NCI-H1694 treated with DMSO at 0.1 percent for 48 hours (cell line): ENCODE measurements at places on chromosomes 11 and 22.

DNA sequence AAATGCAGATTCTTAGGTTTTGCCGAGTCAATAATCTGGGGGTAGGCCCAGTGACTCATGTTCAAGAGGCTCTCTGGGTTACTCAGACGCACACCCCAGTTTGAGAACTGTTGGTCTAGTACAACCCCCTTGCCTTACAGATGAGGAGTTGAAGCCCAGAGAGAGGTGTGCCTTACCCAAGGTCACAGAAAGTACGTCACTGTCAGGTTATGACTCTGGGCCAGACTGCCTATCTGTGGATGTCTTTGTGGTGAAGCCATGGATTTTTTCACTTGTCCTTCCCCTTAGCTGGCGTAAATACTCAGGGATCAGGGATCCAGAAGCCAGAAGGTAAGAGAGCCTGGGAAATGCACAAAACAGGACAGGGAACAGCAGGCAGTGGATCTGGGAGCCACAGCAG lies 25.2 kb upstream of the NECTIN1 start:
- no peak for DNase-seq

DNA sequence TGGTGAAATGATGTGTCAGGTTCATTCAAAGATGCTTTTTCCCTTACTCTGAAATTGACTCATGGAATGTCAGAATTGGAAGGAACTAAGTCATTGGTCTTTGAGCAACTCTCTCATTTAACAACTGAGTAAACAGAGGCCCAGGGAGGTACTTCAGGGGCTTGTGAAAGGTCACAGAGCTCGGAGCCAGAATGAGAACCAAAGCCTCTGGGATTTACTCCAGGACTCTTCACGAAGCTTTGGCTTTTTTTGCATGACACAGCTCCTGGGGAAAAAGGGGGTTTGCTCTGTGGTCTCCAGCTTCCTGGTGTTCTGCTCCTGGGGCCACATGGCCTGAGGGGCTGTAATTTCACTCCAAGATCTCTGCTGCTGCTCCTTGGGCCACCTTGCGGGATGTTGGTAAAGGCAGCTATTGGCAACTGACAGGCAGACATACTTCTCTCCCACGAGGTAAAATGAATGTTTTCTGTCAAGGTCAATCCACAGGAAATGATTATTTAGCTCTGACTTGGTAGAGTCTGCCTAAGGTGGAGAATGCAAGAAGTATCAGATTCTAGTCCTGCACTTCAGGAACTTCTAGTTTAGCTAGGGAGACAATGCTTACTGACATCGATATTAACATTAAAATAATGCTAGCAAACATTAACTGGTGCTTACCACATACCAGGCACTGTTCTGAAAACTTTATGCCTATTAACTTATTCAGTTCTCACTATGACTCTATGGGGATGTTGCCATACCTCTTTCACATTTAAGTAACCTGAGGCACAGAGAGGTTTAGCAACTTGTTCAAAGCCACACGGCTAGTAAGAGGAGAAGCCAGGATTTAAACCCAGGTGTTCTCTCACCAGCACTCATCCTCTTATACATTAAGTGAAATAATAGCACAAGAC lies 16.1 kb downstream of the PKNOX2 start:
- no peak for DNase-seq

GRCh38 chr11:1523077-1523476 lies 36.5 kb upstream of the MOB2 start:
- no peak for DNase-seq

DNA sequence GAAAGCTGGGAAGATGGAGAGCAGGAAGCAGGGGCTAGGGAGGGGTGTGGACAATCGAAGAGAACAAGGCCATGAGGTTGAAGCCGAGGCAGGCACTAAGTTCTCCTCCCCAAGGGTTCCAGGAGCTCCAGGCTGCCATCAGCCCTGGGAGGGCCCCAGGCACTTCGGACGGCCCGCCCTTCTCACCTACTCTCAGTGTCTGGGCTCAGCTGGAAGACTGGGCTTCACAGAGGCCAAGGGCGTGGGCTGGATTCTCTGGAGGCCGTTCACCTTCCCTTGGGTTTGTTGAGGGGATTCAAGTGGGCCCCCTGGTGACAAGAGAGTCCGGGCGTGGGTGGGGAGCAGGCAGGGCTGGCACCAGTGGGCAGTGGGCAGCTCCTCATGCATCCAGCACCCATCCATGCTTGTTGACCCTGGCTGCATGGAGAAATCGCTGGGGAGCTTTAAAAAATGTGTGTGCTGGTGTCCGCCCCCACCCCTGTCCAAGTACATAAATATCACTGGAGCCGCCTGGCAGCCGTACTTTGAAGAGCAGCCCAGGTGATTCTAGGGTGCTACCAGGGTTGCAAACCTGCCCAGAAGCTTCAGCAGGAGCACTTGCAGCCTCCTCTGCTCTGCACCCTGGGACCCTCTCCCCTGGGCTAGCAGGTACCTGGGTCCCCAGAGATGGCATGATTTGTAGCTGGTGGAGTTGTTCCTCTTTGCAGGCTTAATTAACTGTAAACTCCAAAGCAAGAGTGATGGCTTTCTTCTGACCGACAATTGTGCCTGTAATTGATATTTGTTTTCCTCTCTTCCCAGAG lies 74.3 kb downstream of the RTL6 start:
- DNase-seq, result no peak

DNA sequence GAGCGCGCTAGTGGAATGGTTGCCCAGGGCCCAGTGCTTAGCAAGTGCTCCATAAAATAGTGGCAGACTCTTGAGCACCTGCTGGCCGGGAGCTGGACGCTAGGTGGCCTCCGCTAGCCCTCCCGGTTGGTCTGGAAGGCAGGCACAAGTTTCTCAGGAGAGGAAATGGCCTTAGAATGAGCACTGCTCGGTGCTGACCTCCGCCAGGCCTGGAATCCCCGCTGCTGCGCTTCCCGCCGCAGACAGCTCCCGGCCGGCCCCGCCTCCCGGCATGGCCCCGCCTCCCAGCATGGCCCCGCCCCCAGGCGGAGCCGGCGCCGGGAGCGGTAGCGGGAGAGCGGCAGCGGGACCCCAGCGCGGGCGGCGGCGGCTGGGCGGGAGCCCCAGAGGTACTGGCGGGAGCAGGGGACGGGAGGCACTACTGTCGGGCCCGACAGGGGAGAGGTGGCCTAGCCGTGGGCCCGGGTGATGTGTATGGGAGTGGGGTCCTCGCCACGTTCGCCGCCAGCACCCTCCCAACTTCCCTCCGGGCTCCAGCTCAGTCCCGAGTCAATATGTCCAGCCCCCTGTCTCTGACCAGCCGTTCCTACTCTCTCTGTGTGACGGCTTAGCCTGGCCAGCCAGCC lies at the start of gene SIPA1:
SIPA1 (plus strand) TSS at position 308 of the 626 bp plus-strand sequence. CDS start 2,821 bp downstream, outside the sequence.
- no peak for DNase-seq

- no peak for DNase-seq
Observed at GRCh38 chr11:119181677-119182412, 3.4 kb upstream of the NHERF4 start.

DNA sequence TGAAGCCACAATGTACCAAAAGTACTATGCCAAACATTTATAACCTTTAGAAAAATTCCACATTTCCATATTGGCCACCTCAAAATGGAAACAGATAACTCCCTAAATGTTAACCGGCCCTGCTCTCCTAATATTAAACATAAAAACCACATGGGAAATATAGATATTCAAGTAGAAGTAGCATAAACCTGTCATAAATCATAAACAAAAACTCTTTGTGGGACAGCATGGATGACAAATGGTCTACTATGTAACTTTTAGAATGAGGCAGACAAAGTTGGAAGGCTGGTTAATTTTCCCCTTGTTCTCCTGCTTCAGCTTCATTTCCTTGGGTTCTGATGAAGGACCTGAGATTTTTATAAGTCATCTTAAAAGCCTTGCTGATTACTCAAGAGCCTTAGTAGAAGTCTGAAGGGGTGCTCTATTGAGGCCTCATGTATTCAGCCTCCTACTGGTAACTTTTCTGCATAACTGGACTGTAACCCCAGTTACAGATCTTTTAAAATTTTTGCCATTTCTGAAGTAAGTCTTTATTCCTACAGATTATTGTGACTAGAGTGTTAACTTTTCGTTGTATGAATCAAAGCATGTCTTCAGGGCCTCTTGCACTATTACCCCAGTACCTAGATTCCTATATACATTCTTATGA lies 116.4 kb downstream of the STIM1 start:
- DNase-seq, result no peak

- DNase-seq, result no peak
Observed at GRCh38 chr11:5831196-5831829, 10.4 kb downstream of the OR52E6 start.

DNA sequence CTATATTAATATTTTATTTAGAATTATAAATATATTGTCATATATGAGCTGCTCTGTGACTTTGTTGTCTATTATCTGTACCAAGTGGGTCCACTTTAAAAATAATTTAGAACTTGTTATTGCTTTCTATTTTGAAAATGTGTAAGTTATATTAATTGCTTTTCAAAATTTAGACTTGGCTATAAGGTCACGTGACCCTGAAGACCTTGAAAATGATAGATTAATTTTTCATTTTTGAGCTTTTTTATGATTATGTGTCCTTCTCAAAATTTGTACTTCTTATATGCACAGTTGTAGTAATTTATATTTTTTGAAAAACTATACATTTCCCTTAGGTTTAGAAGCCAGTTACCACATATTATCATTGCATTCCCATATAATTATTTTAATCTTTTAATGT lies 697.0 kb upstream of the ANO5 start:
- DNase-seq, result no peak

DNA sequence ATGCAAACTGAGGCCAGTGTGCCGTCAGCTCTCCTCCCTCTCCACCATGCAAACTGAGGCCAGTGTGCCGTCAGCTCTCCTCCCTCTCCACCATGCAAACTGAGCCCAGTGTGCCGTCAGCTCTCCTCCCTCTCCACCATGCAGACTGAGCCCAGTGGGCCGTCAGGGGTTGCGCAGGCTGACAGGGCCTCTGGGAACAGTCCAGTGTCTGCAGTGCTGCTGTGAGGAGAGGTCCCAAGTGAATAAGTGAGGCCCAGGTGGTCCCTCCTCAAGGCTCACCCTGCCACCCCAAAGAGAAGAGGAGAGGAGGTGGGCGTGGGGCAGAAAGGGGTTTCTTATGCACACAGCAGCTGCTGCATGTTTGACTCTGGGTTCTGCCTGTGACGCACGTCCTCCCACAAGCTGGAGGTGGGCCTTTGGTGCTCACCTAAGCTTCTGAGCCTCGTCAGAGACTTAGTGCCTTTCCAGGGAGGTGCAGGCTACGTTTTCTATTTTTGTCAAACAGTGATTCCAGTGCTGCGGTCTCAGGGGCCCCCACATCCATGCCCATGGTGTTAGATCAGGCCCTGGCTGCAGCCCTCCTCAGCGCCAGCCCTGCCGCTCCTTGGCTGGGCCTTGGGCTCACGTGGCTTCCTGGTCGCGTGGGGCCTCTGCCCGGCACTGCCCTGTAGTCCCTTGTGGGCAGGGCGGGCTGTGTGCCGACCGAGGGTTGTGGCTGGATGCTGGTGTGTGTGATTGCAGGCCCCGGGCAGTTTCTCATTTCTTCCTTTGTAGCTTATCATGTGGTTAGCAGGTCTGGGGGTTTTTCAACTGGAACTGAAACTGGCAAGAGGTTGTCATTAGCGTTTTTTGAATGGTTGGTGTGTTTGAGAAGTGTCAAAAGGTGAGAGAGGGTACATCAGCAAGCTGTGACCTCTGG lies 7.1 kb downstream of the TPCN2 start:
- no peak for DNase-seq

- no peak for DNase-seq
Observed at GRCh38 chr11:27061461-27061821, 20.8 kb downstream of the BBOX1 start.

- DNase-seq, result no peak
Observed at GRCh38 chr11:128715691-128716561, 22.1 kb downstream of the FLI1 start.

GRCh38 chr11:65559951-65560537 lies 1.9 kb upstream of the LTBP3 start:
- DNase-seq, result peak; percentile 22

DNA sequence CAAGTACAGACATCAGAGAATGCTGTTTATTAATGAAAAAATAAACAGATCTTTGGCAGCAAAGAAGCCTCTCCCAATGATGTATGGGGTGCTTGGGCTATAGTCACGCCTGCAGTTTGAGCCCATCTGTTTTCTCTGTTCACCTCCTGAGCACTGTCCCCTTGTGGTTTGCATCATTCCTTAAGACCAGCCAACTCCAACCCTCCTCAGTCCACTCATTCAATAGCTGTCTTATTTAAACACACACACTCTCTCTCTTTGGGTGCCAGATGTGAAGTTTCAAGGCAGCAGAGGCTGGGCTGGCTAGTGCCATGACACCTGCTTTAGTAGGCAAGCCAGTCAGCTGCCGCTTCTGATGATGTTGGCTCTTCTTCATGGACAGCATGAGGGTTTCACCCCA lies 58.1 kb downstream of the POLD3 start:
- DNase-seq, result no peak
